Small intestine (tissue), 16 donors: ENCODE measurements at places on chromosomes 5 and 9.

- no peak for DNase-seq
Observed at GRCh38 chr9:96486386-96487028, 36.5 kb downstream of the HABP4 start.

GRCh38 chr9:114516913-114517312 is 11.6 kb upstream of the WHRN start:
- no peak for DNase-seq

DNA sequence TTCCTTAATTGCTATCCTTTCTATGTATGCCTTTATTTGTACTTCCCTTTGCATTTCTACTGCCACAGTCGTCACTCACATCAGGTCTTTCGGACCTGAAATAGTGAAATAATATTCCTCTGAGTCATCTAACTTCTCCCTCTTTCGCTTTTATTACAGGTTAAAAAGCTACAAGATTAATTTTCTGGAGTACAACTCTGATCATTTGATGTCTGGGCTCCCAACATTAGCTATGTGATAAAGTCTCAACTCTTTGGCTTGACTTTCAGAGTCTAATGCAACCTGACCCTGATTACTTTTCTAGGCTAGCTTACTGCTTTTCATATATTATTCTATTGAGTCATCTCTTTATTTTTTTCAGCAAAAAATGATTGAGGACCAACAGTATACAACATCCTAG is 638.8 kb upstream of the WWC1 start:
- DNase-seq, result no peak

- DNase-seq, result no peak
Observed at GRCh38 chr5:5752844-5753243, 330.4 kb downstream of the ICE1 start.

- DNase-seq, result no peak
Observed at GRCh38 chr9:117526674-117527073, 111.8 kb upstream of the ASTN2 start.

GRCh38 chr5:39423331-39423751 is 1.4 kb downstream of the DAB2 start:
- DNase-seq, result no peak

- no peak for DNase-seq
Observed at GRCh38 chr5:139669662-139670368, 21.7 kb downstream of the CXXC5 start.

- DNase-seq, result no peak
Observed at GRCh38 chr9:35687306-35687705, 2.4 kb downstream of the TPM2 start.

DNA sequence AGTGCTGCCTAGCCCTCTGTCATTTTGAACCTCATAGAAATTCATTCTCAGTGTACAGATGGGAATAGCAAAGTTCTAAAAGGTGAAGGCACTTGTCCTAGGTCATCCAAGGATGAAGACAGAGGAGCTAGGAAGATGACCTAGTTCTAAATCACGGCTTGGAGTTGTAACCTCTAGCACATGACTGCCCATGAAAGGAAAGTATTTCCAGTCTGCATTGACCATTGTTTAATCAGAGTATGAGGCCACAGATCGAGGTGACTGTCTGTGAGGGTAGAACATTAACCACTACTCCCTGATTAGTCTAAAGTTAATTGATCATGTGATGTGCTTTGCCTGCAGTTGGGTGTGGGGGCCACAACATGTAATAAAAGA is 674 bp upstream of the TNFSF15 start:
- DNase-seq, result peak; percentile 92

DNA sequence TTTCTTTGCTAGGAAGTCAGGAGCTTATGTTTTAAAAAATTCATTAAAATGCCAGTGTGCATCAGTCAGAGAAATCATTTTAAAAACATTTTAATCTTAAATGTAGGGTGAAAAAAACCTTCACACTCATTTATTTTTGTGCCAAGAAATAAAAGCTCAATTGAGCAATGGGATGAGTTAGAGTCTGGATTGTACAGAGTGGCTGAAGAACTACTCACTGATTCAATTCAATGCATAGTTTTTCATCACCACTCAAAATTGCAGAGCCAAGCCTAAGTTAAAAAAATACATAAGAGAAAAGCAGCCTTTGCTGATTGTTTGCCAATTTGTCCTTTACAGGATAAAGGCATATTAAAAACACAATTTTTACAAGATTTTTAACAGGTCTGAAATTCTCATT is 168.2 kb upstream of the DMRTA1 start:
- DNase-seq, result no peak

GRCh38 chr5:41978676-41979075 is 53.6 kb downstream of the FBXO4 start:
- DNase-seq, result no peak

- DNase-seq, result no peak
Observed at GRCh38 chr9:93903886-93904648, 51.1 kb downstream of the BARX1 start.

- DNase-seq, result no peak
Observed at GRCh38 chr5:78497573-78498533, 137.4 kb downstream of the SCAMP1 start.

- DNase-seq, result no peak
Observed at GRCh38 chr5:116504593-116505166, 69.9 kb downstream of the SEMA6A start.

DNA sequence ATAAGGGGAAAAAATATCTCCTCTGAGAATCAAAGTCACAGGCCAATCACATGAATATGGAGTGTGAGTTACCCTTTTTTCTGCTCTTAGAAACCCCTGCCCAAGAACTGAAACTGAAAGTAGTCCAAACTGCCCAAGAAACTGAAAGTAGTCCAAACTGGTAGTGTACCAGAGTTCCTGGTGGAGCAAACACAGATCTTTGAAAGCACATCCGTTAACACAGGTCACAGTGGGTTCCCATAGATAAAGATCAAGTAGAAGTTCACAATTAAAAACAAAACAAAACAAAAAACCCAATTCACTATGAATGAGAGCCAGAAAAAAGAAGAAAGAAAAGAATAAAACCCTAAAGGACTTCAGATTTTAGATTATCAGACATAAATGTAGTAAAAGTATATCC is 332.4 kb upstream of the EFNA5 start:
- DNase-seq, result peak; percentile 57

DNA sequence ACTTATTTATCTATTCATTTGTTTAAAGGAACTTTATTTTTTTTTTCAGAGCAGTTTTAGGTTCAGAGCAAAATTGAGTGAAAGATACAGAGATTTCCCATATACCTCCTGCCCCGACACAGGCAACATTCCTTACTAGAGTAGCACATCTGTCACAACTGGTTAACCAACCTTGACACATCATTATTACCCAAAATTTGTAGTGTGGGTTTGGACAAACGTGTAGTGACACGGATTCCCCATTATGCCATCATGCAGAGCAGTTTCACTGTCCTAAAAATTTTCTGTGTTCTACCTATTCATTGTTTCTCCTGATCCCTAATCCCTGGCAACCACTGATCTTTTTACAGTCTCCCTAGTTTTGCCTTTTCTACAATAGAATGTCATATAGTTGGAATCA is 57.3 kb upstream of the LHFPL2 start:
- DNase-seq, result no peak

DNA sequence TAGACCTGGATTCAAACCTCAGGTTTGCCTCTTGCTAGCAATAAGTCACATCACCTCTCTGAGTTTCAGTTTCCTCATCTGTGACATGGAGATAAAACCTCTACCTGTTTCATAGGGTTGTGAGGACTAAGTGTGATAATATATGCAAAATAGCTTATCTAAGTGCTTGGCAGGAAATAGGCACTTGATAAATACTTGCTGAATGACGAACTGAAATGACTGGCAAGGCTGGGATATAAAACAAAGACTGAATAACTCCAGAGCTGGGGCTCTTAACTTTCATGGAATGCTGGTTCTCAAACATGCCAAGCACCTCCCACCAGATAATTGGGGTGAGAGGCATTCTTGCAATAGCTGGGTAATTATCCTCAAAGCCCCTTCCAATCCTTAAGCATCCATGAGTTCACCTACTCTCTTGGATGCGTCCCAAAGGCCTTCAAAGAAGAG is 87.6 kb downstream of the ADRB2 start:
- peak; percentile 44 for DNase-seq

DNA sequence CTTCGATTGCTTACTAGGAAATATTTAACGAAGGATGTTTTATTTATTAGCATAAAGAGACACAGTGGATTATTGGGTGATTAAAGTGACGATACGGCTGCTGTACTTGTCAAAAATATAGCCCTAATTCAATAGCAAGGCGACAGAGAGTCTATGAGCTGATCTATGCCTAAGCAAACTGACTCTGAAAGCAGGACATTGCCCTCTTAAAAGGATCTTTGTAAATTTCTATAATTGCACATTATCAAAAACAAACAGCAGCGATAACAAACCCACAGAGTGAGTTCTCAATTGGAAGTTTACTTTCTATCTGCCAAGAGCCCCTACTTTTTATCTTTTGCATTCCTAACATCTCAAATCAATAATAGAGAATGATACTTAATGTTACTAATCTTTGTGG is 31.4 kb downstream of the TLX3 start:
- no peak for DNase-seq

DNA sequence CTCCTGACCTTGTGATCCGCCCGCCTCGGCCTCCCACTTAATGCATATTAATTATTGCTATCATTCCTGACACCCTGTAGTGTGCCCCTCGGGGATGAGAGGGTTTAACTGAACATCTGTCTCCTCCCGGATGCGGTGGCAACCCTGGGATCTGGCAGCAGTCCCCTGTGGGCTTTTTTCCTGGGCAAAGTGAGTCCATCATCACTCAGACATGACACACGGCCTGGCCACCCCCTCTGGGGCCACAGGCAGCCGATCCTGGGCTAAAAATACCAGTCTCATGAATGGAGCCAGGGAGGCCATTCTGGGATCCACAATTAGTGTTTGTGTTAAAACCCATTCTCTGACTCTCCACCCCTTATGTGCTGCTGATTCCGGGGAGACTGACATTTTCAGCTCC is 161.2 kb downstream of the RGS3 start:
- no peak for DNase-seq

DNA sequence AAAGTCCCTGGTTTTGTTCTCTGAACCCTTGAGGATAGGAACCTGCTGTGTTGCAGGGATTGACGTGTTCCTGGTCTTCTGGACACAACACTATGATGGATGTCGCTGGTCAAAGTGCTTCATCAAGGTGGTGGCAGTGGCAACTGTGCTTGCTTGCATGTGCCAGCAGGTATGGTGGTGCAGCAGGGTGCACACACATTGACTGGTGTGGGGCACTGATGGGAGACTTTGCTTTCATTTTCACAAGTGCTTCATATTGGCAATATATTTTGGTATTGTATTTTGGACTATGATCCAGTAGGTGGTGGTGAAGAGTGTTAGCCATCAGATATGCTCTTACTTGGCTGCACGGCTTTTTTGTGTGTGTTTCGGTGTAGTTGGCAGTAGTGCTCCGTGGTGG is 479.8 kb upstream of the CTNND2 start:
- no peak for DNase-seq

DNA sequence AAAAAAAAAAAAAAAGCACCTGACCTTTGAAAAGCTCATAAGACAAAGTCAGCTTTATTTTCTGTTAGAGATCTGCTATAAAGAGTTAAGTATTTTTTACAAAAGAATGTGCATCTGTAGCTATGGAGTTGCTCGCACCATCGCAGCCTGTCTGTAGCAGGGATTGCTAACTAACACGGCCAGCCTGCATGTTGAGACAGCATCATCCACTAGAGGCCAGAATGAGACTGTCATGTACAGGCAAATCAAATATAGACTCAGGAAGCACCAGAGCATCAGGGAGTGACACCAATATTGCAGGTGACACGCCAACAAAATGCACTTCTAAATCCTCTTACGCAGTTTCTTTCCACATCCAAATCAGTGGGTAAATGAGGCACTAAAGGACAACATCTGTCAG is 136.3 kb upstream of the RASEF start:
- DNase-seq, result peak; percentile 37

- DNase-seq, result no peak
Observed at GRCh38 chr5:37722236-37723161, 117.3 kb downstream of the GDNF start.

DNA sequence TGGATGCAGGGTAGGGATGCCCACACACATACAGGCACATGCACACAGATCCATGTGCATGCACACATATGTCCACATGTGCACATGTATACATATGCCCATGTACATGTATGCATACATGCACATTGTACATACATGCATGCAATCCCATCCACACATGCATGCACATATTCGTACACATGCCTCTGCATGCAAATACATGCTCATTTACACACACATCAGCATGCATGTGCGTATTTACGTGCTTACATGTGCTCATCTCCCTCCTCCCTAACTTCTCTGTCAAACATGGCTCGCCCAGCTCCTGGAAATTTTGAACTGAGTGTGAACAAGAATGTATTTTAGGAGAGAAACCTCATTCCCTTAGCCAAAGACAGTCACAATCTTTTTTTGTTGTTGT is 6.2 kb downstream of the KCNT1 start:
- no peak for DNase-seq

DNA sequence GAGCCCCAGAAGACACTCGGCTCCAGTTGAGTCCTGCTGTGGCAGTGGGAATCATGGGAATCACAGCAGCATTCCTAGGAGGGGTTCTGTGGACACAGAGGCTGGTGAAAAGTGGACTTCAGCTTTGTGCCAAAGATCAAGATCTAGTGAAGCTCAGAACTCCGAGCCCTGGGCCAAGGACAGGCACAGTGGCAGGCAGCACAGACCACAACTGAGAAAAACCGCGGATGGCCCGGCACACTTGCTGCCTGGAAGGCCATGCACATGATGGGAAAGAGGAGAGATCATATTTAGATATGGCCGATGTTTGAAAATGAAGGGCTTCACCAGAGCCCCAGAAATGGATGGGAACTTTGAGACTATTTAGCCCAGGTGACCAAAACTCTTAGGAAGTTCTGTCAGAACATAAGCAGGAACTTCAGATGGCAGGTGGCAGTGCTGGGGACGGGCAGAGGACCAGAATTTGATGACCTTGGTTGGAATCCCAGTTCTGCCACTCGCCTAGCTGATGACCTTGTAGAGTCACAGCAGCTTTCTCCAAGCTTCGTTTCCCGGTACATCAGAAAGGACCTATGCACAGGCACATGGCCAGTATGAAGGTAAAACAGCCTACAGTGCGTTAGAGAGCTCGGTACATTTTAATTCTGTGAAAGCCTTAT is 18.0 kb downstream of the BARHL1 start:
- no peak for DNase-seq

- no peak for DNase-seq
Observed at GRCh38 chr5:12250454-12250853, 346.2 kb upstream of the CTNND2 start.

DNA sequence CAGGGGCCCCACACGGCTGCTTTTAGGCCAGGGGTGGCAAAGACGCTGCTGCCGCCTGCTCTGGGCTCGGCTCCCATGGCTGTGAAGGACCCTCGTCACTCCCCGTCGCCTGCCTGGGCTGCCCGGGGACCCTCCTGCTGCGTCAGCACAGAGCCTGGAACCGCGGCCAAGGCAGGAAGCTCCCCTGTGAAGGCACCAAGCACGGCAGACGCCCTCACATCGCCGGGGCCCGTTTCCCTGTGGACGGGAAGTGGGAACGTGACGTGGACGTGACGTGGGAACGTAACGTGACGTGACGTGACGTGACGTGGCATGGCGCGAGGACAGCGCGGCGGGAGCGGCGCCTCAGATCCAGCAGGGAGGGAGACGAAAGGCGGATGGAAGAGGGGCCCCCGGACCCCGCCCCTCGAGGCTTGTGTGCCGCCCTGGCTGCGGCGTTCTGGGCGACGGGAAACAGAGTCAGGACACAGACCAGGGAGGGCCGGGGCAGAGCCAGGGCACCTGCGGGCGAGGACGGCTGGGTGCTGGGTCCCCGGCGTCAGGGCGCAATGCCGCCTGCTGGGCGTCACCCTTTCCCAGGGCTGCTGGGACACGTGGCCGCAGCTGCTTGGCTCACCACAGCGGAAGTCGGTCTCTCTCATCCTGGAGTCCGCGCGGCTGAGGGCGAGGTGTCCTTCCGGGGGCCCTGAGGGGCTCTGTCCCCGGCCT is 53.1 kb downstream of the MRPL36 start:
- no peak for DNase-seq
